ENCODE measurements at places on chromosomes 13 and 19.
A peak's percentile ranks its signal among the peaks of the same experiment; 100 is the strongest.

DNA sequence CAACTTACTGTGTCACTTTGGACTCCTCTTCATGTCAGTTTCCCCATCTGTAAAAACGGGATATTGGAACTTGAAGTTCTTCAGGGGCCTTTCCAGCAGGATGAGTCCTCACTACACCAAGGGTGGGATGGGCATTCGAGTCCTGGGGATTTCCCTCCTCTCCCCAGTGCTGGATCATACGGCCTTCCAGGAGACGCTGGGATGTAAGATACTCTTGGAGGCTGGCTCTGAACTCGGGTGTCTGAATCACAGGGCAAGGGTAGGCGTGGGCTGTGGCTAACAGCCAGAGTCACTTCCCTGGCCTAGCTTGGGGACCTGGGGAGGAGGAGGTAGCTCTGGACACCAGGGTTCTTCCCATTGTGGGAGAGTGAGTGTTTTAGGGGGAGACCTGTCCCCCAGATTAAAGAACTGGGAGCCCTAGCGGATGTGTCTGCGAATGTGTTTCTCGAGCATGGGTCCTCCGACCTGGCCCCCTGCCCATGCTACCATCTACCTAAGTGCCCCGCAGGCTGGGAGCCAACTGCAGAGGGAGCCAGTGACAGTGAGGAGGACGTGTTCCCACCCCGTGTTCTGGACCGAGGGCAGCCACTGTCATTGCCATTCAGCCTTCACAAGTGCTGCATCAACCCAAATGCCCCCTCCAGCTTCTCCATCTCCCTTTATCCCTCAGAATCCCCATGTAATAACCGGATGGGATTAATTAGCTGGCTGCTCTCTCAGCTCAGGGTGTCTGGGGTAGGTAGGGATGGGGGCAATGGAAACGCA lies 2.4 kb upstream of the CYTH2 start:
- H3K27me3 ChIP-seq, result no peaks in the 10 kb centered on the region
- H3K27ac ChIP-seq, result no peak overlapping the region
- DNase-seq, result no peak
- H3K36me3 ChIP-seq, result peaks cover 10% of the 10 kb centered on the region
- H3K4me1 ChIP-seq, result peaks cover 21% of the 10 kb centered on the region

DNA sequence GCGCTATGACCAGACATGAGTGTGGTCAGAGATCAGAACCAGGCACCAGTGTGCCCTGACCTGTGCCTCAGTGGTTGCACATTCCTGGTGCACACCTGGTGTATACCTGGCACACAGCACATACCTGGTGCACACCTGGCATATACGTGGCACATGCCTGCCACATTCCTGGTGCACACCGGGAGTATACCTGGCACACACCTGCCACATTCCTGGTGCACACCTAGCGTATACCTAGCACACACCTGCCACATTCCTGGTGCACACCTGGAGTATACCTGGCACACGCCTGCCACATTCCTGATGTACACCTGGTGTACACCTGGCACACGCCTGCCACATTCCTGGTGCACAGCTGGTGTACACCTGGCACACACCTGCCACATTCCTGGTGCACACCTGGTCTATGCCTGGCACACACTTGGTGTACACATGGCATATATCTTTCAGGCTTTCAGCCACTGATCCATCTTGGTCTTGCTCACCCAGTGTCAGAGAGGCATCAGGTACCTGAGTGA lies 61.3 kb upstream of the ADGRL1 start:
- H3K27ac ChIP-seq, result no peak overlapping the region
- no peak overlapping the region for H3K4me3 ChIP-seq
- no peak for DNase-seq
- no peaks in the 10 kb centered on the region for H3K4me1 ChIP-seq

- no peak overlapping the region for H3K4me3 ChIP-seq
- no peaks in the 10 kb centered on the region for H3K27me3 ChIP-seq
- H3K4me1 ChIP-seq, result no peaks in the 10 kb centered on the region
- H3K36me3 ChIP-seq, result no peaks in the 10 kb centered on the region
- H3K27ac ChIP-seq, result no peak overlapping the region
These were observed 516.3 kb downstream of the SLITRK6 start for GRCh38 chr13:85282876-85283275.

- no peaks in the 10 kb centered on the region for H3K36me3 ChIP-seq
- DNase-seq, result no peak
- no peaks in the 10 kb centered on the region for H3K27me3 ChIP-seq
- no peak overlapping the region for H3K27ac ChIP-seq
- H3K4me1 ChIP-seq, result no peaks in the 10 kb centered on the region
These were observed 9.1 kb downstream of the CYP2A13 start for GRCh38 chr19:41097302-41097701.

GRCh38 chr19:926589-927350 lies 935 bp downstream of the ARID3A start:
- peaks cover 39% of the 10 kb centered on the region for H3K4me1 ChIP-seq
- H3K36me3 ChIP-seq, result no peaks in the 10 kb centered on the region
- peak overlapping the region; percentile 97 for H3K4me3 ChIP-seq
